ENCODE measurements at places on chromosomes 5 and 9. TPM values are rescaled to one million over a fixed set of nuclear protein-coding genes. Genes with fewer than 3 reads are reported as not detected.

The PCDHA11 gene
- total RNA-seq, result 0.07 TPM

The SLC44A1 gene
- total RNA-seq, result 79.0 TPM

The IL5 gene
- not detected for total RNA-seq

The SPATA31C1 gene
- total RNA-seq, result not detected

The GMCL2 gene
- not detected for total RNA-seq

The NUTM2F gene
- total RNA-seq, result not detected

The LECT2 gene
- not detected for total RNA-seq

The DIRAS2 gene
- total RNA-seq, result not detected

The SAPCD2 gene
- total RNA-seq, result 31.1 TPM

The BTNL9 gene
- total RNA-seq, result 0.07 TPM

The FAM81B gene
- total RNA-seq, result 0.20 TPM

The FANCG gene
- total RNA-seq, result 32.5 TPM

The ANXA2R gene
- total RNA-seq, result 1.4 TPM

The OTP gene
- total RNA-seq, result not detected

The GLE1 gene
- total RNA-seq, result 31.5 TPM

The PCDHB7 gene
- 0.40 TPM for total RNA-seq

The FAM78A gene
- 3.7 TPM for total RNA-seq

The ENG gene
- 46.5 TPM for total RNA-seq

The HAND1 gene
- total RNA-seq, result 0.07 TPM

The ST6GALNAC4 gene
- 62.0 TPM for total RNA-seq

The RASGRF2 gene
- total RNA-seq, result 9.4 TPM

The GSN gene
- 395 TPM for total RNA-seq

The ITGA1 gene
- total RNA-seq, result 2.2 TPM

The PCDHGC5 gene
- 0.53 TPM for total RNA-seq

The KCNIP1 gene
- not detected for total RNA-seq

The NPR3 gene
- 0.04 TPM for total RNA-seq

The FOXE1 gene
- not detected for total RNA-seq

The LCN12 gene
- total RNA-seq, result not detected

The ORM1 gene
- total RNA-seq, result not detected

The KLHL3 gene
- total RNA-seq, result 14.9 TPM

The TAS2R1 gene
- not detected for total RNA-seq

The SH2D3C gene
- total RNA-seq, result 58.3 TPM

The DDX31 gene
- 14.0 TPM for total RNA-seq

The ACSL6 gene
- total RNA-seq, result not detected

The OR2Y1 gene
- not detected for total RNA-seq

The HAPLN1 gene
- not detected for total RNA-seq

The TSSK1B gene
- not detected for total RNA-seq

The TPM2 gene
- 221 TPM for total RNA-seq

The LCN1 gene
- total RNA-seq, result not detected

The CARD6 gene
- total RNA-seq, result 37.9 TPM

The TMEFF1 gene
- 8.1 TPM for total RNA-seq

The PDZD2 gene
- 1.6 TPM for total RNA-seq

The GPR150 gene
- 0.20 TPM for total RNA-seq

The OR1J2 gene
- total RNA-seq, result not detected

The PTGR1 gene
- 77.9 TPM for total RNA-seq

The CTNND2 gene
- total RNA-seq, result not detected

The PROB1 gene
- total RNA-seq, result 2.5 TPM

The CDC20B gene
- 0.07 TPM for total RNA-seq

The GABRP gene
- 0.33 TPM for total RNA-seq

The PPP1R26 gene
- 16.6 TPM for total RNA-seq

The ARHGEF37 gene
- total RNA-seq, result 9.2 TPM

The SH3RF2 gene
- 2.5 TPM for total RNA-seq

The ADAMTS2 gene
- not detected for total RNA-seq

The CBY3 gene
- 0.26 TPM for total RNA-seq

The KIAA1958 gene
- 0.79 TPM for total RNA-seq

The ATP10B gene
- total RNA-seq, result not detected

The NAA35 gene
- total RNA-seq, result 22.2 TPM

The TMEM252 gene
- not detected for total RNA-seq
